ENCODE measurements at places on chromosomes 1 and 21.

DNA sequence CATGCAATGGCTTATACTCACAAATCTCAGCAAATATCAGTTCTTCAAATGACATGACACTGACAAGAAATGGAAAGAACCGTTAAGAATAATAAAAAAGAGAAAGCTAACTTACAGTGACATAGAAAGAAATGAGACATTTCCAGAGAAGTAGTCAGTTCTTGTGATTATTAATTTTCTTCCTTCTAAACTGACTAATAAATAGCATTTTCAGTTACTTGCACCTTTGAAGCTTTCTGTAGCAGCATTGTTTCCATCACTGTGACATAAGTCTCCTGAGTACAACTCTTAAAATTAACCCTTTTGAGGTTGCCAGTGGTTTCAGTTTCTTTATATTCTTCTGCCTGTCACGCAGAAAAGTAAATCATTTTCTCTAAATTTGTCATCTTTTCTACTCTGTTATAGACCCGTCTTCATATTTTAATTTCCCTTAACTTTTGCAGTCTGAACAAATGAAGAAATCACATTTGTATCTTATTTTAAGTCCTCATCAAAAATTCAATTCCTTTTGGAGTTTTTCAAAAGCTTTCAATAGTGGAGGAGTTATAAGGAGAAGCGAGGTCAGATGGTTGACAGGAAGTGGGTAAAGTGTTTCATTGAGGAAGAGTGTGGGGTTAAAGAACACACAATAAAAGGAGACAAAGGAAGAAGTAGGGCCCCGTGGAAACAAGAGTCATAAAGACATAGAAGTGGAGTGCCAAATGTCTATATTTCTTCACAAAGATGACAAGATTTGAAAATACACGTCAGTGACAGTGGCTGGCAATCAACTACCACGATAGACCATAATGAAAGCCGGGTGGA, 57.9 kb upstream of the S1PR1 start:
- DNase-seq: no peak

DNA sequence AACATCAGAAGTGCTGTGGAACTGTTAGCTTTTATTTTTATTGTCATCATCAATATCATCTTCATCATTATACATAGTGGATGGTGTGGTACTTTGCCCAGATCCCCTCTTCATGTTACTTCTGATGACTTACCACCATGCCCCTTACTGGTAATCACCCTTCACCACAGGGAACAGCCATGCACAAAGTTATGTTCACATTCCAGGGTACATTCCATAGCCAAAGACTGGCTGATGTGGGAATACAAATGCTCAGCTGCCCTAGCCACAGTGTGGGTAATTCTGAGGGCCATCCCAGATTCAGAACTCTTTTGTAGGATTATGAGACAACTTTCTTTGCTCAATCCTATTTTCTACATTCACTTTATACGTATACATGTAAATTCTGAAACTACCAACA, 691.3 kb upstream of the CXADR start:
- DNase-seq: no peak

GRCh38 chr1:38741341-38741740, 118.2 kb downstream of the RRAGC start:
- DNase-seq: no peak

GRCh38 chr21:24995216-24995615, 612.1 kb downstream of the MRPL39 start:
- no peak for DNase-seq

GRCh38 chr1:89754518-89754917, 66.3 kb upstream of the LRRC8D start:
- no peak for DNase-seq

- no peak for DNase-seq
These were observed 10.0 kb downstream of the TSEN15 start for GRCh38 chr1:184061396-184062003.

DNA sequence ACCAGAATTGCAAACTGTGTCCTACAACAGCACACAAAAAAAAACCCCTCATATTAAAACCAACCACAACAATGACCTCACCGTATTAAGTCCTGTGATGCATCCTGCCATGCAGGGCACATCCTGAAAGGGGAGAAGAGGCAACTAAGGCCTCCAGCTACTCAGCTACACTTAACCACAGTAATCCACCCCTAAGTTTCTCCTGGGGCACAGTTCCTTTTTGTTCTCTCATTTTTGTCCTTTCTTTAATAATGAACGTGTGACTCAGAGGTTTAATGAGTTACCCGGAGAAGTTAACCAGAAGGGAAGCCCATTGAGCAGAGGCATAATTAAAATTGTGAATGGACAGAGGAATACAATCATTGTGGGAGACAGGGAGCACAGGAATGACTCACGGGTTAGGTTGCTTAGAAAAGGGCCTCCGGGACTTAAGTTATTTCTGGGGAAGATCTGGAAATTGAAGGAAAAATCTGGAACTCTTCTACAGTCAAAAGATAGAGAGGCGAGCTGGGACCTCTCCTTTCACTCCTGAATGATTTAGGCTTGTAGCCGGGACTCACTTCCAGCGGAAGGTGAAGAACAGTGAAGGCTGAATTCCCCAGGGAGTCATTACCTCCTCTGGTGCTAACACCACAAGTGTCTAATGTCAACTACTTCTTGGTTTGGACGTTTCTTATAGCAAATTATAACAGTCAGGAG, 36.9 kb upstream of the HIVEP3 start:
- DNase-seq: no peak

All from activated T-cell treated with anti-CD3 and anti-CD28 coated beads for 48 hours (primary cell).